ENCODE measurements at places on chromosomes 1 and 21.

DNA sequence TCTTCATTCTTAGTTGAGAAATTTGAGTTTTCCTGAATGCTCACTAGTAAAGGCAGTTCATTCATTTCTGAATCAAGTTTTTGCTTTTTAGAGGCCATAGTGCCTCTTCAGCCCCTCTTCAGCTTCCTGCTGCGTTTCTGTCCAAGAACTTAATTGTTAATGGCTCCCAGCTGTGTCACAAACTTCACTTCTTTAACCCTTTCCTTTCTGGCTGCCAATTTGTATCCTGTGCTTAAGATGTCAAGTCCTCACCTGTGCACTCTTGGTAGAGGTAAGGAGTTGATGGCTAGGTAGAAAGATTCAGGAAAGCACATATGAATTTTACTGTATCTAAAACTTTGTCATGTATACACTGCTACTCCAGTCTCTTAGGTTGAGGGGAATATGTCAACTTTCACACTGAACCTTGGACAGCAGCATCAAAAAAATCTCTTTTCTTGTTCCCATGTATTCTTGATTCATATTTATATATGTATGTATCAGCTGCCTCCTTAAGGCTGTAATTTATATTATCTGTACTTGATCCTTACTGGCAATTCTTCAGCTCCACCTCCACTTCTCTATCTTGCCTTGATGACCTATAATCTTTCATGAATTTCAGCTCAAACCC is 612.8 kb downstream of the LMO4 start:
- no peak for DNase-seq

GRCh38 chr1:164651351-164651951 is 92.5 kb downstream of the PBX1 start:
- peak; percentile 4 for DNase-seq

GRCh38 chr1:80392529-80392928 is 1386.0 kb upstream of the ADGRL4 start:
- no peak for DNase-seq

- no peak for DNase-seq
Measured at GRCh38 chr1:154989195-154989860, 4.1 kb upstream of the LENEP start.

DNA sequence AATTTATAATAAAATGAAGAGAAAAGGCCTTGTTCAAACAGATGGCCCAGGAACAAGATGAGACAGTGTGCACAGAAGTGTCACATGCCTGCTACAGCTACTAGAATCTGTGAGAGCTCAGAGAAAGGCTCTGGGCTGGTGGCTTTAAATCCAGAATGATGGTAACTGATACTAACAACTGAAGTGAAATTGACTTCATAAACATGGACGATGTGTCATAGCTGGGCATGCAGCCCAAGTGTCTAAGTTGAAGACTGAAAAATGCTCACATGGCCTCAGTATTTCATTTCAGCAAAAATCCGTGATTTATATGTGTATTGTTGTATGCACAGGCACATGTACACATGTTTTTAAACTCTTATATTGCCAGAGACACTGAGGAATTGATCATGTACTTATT is 208.3 kb upstream of the RUNX1 start:
- no peak for DNase-seq

- no peak for DNase-seq
Measured at GRCh38 chr1:71245246-71245645, 164.4 kb upstream of the ZRANB2 start.

GRCh38 chr1:66250075-66250474 is 283.9 kb upstream of the SGIP1 start:
- DNase-seq = no peak

DNA sequence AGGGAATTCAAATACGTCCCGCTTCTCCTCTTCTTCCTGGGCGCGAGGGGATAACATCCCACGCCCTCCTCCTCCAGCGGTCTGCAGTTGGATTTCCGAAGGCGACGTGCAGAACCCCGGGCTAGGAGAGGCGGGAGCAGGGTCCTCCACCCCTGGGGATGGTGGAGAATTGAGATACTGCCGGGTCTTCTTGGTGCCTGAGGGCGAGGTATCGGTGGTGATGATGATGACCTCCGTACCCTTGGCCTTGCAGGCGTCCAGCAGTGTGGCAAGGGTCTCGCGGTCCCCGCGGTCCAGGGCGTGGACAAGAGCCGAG is 3.2 kb upstream of the LIX1L start:
- no peak for DNase-seq

DNA sequence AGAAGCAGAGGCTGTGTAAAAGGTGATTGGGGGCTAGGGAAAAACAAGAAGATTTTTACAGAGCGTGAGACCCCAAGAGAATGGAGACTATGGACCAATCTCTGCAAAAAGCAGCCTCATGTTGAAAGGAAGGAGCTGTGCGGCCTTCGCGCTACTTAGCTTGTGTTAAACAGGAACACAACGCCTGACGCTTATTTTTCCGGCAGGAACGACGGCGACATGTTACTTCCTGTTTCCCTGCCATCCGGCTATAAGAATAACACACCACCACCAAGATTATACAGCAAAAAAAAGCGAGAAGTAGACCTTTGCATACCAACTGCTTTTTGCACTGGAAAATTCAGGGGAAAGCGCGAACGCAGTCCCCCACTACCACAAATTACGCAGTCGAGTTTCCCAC is 272.7 kb downstream of the FAM72C start:
- DNase-seq = no peak

DNA sequence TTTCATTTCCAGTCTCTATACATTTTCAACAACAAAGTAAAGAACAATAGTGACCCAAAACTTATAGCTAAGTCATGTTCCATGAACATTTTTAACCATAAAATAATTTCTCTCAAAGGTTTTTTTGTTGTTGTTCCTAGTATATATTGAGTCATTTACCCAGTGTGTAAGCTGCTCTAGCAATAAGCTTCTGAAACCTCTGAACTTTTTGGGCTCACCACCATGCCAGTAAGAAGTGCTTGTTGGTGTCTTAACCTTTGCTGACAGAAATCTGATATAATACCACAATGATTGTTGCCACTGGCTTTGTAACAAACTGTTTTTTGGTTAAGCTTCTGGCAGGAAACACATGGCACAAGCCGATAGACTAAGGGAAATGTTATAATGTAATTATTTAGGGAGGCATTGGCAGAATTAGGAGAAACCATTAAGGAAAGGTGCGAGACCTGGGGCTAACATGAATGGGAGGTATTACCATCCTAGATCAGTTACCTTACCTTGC is 52.6 kb upstream of the UBE2U start:
- DNase-seq = no peak

DNA sequence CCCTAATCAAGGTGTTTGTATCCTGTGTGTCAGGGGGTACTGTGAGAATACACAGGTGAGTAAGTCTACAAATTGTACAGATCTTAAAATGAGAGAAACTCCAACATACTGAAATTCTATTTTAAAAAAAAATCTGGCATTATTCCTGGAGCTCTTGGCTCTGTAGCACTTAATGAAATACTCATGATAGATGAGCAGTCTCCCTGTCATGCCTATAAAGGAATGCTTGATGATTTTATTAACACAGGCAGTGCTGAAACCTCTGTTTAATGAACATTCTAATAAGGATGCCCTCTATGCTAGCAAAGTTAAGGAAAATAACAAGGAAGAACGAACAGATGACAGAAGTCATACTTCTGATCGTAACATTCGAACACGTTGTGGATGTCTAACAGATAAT is 233.9 kb upstream of the NEGR1 start:
- no peak for DNase-seq

DNA sequence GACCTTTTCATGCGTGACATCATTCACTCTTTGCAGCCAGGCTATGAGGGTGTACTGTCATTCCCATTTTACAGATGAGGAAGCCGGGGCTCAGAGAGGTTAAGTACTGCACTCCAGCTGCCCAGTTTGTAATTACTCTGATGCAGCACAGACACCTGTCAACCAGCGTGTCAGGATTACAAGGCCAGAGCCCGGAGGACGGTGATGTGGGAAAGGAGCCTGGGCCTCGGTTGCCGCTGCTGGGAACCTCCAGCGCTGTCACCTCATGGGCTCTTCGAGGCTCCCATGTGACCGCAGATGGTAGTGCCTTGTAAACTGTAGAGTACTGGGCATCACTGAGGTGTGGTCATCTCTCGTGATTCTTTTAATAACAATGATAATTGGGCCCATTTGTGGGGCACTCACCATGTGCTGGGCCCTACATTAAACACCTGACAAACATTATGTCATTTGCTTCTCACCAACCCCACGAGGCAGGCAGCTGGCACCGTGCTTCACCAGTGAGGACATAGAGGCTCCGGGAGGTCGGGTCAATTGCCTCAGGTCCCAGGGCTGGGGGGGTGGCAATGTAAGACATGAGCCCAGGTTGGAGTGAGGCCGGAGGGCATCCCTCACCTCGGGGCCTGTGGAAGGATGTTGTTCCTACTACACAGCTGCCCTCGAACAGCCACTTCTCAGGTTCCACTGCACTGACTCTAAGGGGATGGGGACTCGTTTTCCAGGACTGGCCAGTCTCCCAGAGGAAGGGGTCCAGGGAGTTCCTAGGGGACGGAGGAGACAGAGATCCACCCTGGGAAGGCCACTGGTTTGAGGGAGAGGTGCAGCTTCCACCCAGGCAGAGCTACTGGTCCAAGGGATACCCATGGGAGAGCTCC is 42.8 kb upstream of the PADI1 start:
- DNase-seq = no peak

DNA sequence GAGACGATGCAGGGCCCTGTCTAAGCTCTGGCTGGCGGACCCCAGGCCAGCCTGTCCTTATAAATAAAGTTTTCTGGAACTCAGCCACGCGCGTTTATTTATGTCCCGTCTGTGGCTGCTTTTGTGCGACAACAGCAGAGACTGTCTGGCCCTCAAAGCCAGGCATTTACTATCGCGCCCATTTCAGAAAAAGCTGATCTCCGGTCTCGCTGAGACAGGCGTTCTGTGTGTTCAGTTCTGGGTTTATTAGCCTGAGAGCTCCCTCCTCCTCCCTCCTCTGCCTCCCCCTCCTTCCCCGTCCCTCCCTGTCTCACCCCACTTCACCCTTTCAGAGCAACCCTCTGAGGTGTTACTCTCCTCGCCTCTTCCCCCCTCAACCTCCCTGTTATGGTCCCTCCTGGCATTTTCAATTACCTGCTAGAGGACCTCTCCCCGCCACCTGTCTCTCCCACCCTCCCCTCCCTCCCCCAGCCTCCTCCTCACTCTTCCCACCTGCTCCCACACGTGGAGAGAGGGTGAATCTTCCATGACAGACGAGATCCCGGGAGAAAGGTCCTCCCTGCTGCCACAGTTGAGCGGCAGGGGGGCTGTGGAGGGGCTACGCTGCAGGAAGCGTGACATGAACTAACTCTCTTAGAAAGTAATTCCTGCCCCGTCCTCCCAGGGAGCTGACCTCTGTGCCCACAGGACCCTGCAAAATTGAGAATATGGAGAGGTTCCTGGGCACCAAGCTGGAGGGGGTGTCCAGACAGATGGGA is 59.9 kb downstream of the SPSB1 start:
- DNase-seq = no peak

GRCh38 chr1:21385022-21385421 is 54.9 kb upstream of the NBPF3 start:
- no peak for DNase-seq

- no peak for DNase-seq
Measured at GRCh38 chr1:213989002-213989855, 1.5 kb downstream of the PROX1 start.

- no peak for DNase-seq
Measured at GRCh38 chr1:87942165-87942564, 613.5 kb downstream of the LMO4 start.

DNA sequence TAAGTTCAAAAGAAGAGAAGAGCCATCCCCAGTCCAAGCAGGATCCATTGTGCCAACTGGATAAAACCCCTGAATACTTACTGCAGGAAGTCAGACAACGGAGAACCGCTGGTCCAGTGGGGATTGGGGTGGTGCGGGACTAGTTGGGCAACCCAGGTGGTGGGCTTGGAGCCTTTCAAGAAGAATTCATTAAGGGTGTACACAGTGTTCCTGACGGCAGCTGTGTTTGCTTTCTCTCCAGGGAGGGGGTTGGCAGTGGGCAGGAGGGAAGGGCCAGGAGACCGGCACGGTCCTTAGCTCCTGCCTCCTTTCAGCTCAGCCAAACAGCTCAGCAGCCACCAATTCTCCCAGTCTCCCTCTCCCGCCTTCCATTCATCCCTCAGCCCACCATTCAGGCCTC is 7.1 kb upstream of the CDK18 start:
- no peak for DNase-seq

DNA sequence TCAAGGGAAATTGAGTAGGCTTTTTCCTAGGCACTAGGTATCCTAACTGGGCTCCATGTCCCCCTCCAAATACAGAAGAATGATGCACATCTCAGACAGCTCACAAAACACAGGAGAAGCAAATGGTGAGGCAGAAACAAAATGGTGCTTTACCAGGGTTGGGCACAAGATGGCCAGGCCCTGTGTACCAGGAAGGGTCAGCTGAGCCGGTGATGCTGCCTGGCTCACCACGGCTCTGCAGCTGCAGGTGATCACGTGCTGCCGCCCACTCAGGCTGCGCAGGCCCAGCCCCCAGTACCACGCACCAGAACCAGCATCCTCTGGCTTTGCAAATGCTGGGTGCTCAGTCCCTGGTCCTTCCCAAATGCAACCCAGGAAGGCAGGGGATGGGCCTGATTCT is 993 bp upstream of the DSCAM start:
- DNase-seq = no peak

GRCh38 chr1:40774266-40774998 is 9.2 kb upstream of the KCNQ4 start:
- peak; percentile 34 for DNase-seq

DNA sequence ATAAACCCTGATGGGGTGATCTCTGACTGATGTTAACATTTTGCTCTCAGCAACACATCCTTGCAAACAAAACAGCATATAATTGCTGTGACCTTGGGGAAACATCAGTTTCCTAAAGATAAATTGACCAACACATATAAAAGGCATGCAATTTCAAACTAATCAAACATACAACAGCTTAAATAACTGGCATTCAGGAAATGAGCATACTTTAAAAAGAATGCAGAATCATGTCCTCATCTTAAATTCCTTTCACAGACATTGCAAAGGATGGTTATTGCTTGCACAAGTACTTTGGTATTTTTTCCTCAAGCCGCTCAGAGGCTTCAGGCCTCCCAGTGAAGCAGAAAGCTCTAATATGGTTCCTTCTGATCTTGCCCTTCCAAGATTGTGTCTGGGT is 53.4 kb upstream of the RGS18 start:
- DNase-seq = no peak

DNA sequence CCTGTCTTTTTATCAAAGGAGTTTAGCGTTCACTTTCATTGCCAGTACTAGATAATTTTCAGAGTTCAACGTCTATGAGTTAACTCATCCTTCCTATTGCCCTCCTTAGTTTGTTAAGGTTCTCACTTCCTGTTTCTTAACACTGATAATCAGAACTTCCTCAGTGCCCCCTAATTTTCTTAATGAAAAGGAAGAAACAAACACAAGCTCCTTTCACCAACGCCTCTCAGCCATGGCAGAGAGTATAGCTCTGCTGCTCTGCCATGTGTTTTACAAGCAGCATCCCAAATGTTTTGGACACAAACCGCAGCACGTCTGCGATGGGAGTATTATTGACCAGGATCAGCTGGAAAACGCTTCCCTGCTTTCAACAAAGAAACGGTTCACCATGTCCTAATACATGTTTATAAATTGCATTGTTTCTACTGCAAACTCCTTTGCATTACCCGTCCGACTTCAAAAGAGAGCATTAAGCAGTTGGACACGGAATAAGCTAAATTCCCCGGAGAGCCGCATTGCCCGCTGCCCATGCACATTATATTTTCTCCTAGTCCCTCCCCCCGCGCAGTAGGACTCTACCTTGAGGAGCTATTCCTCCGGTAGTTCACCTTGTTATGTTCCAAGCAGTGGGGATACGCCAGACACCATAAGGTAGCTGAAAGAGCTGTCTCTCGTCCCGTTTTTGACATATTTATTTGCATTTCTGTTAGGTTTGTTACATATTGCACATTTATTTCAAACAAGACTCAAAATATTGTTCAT is 561 bp downstream of the OLFM3 start:
- no peak for DNase-seq

Measured in stimulated activated CD8-positive, alpha-beta memory T cell treated with anti-CD3 and anti-CD28 coated beads, Interleukin-2, amount 100 ng/mL, for 1 hour (primary cell).